ENCODE measurements at places on chromosomes 5 and 9.

DNA sequence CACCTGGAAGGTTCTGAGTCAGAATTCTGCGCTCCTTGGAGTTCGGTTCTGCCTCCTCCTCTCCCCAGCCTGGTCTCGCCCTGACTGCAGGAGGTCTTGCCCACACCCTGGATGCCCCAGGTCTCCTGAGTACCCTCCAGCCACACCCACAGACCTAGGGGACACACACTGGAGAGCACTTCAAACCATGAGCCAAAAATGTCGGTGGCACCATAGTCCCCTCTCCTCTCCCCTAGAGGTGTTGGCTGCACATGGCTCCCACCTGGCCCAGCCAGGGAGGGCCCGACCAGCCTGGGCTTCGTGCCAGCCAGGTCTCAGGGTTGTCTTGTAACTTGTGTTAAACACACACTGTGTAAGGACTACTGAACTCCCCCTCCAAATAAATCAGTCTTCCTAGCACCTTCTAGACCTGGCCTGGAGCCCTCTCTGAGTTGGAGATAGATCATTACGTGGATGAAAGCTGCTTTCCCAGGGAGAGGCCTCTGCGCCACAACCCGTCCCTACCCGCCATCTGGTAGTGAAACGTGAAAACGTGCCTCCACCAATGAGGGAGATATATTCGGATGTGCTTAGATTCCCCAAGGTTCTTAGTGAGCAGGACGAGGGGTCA lies 49.9 kb upstream of the CTSL start:
- DNase-seq: no peak

DNA sequence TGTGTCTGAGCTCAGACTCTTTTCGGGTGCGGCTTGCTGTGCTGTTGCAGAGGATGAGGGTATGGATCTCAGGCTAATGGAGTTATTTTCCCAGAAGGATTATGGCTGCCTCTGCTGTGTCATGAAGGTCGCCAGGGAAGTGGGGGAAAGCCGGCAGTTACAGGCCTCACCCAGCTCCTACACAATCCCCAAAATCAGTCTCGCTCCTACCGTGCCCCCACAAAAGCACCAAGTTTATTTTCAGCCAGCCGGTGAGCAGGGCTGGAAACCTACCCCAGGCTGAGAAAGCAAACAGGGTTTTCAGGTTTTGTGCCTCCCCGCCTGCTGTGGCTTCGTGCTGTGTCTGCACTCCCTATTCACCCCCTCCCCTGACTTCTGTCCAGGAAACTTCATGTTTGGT lies 113.3 kb downstream of the SLC24A2 start:
- no peak for DNase-seq

- DNase-seq: no peak
Measured at GRCh38 chr5:131846536-131846935, 49.7 kb upstream of the FNIP1 start.

GRCh38 chr5:160359816-160360215 lies 10.6 kb downstream of the C1QTNF2 start:
- DNase-seq: no peak

DNA sequence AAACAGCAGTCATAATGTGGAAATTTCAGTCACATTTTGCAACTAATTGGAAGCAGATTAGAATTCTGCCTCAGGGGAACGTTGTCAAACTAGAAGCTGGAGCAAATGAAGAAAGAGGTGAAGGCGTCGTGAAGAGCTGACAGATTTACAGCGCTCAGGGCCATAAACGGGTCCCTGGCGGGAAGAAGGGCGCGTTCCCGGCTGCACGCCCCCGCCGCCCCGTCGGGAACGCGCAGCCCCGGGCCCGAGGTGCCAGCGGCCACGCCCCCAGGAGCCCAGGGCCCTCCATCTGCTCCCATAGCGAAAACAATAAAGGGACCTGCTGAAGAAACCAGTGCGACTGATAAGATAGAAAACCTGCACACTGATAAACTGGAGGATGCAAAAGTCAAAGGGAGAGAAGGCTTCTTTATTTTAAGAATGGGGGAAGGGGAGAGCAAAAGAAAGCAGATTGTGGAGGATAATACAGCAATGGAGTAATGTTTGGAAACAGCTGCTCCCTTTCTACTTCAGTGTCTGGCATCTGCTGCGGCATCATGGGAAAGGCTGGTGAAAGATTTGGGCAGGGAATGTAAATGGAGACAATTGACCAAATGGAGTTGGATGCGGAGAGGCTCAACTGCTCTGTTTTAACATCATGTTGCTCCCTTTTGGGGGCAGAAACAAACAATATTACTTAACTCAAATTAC lies 11.1 kb downstream of the ZNF608 start:
- DNase-seq: no peak

- peak; percentile 60 for DNase-seq
Measured at GRCh38 chr9:127770905-127771569, 7.4 kb downstream of the SH2D3C start.

DNA sequence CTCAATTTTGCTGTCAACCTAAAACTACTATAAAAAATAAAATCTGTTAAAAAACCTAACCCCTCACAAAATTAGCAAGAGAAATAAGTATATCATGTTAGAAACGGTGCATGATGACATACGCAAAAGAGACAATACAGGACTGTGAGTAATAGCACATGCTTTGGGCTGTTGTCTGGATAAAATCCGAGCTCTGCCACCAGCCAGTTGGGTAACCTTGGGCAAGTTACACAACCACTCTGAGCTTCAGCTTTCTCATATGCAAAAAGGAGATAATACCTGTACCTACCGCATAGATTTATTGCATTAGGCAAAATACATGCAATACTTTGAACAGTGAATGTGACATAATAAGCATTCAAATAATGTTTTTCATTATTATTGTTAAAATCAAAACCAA lies 481.7 kb downstream of the TLE1 start:
- DNase-seq: no peak

- no peak for DNase-seq
Measured at GRCh38 chr5:91494447-91494996, 111.4 kb upstream of the ARRDC3 start.

DNA sequence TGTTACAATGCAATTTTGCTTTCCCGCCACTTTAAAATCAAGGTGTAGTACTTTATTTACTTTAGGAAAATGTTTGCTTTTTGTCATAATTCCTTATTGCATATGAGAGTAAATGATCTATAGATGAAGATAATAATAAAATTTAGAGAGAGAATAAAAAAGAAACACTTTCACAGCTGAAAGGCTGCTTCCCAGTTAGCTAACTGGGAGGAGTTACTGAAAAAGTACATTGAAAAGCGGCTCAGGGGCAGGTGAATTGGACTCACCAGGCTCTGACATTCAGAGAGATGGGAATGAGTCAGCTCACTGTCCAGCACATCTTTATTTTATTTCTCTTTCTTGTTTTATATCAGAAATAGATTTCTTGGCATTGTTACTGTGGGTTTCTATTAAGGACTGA lies 131.7 kb upstream of the CCDC152 start:
- no peak for DNase-seq

DNA sequence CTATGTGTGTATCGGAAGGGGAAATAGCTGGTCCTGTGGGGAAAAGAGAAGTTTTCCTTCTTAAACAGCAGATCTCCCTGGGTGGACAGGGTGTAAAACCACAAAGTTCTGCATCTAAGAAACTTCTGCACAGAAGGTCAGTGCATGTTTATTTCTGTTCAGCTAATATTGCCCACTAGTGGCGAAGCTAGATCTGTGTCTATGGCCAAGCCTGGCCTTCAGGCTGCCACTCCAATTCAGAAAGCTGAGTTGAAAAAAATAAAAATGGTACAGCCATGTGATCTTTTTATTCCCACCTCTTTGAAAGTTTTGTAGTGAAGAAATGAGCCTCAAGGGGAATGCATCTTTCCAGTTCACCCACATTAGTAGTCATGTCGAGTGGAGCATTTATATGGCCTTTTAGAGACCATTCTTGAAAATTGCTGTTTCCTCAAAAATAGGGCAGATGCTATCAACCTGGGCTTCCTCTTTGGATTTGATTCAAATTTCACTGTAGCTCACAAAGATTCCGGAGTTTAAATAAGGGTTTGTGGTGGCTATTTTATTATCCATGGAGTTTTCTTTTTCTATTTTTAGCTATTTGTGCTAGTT lies 488.0 kb downstream of the PRELID2 start:
- no peak for DNase-seq

DNA sequence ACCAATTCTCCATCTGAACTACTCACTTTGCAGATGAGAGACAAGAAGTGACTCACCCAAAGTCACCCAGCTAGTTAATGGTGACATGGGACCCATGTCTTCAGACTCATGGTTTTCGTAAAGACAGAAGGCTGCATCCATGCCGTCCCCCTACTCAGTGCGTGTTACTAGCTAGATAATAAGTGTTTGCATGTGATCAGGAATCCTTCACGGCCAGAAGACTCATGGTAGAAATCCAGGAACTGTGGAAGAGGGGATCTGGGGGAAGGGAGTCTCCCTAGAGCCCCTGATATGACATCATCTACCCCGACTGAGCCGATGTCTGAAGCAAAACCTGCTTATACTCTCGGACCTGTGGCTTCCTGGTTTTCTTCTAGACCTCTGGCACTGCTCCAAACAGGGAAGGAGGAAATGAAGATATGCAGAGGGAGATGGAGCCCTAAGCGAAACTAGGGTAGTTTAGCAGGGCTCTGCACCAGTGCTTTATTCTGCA lies 3.3 kb downstream of the RNF183 start:
- no peak for DNase-seq

- DNase-seq: no peak
Measured at GRCh38 chr5:149277801-149278200, 6.1 kb downstream of the AFAP1L1 start.

DNA sequence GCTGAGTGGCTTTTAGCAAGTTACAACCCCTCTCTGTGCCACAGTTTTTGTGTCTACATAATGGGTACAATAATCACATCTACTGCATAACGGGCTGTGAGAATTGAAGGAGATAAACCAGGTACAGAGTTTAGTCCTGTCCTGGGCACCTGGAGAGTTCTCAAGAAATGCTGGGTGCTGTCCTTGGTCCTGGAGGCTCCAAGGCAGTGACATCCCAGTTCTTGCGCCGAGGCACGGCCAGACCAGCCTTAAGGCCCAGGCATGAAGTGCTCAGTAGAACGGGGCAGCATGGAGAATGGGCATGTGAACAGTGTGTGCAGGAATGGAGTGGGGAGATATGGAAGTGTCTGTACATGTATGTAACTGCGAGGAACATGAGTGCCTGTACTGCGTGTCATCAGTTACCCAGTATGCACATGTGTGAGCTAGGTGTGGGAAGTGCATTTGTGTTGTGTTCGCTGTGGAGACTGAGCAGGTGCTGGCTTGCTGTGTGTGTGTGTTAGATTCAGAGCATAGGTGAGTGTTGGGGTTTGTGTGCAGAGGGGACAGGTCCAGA lies 6.3 kb upstream of the UNC5A start:
- DNase-seq: no peak

- DNase-seq: no peak
Measured at GRCh38 chr9:126057121-126057825, 269.4 kb upstream of the MVB12B start.

- DNase-seq: no peak
Measured at GRCh38 chr9:9557804-9558334, 1054.9 kb downstream of the PTPRD start.

DNA sequence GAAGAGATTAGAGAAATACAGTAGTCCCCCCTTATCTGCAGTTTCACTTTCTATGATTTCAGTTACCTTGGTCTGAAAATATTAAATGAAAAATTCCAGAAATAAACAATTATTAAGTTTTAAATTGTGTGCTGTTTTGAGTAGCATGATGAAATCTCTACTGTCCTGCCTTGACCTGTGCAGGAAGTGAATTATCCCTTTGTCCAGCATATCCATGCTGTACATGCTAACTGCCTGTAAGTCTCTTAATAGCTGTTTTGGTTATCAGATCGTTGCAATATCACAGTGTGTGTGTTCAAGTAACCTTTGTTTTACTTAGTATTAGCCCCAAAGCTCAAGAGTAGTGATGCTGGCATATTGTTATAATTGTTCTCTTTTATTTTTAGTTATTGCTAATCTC lies 11.2 kb upstream of the JAK2 start:
- DNase-seq: no peak

DNA sequence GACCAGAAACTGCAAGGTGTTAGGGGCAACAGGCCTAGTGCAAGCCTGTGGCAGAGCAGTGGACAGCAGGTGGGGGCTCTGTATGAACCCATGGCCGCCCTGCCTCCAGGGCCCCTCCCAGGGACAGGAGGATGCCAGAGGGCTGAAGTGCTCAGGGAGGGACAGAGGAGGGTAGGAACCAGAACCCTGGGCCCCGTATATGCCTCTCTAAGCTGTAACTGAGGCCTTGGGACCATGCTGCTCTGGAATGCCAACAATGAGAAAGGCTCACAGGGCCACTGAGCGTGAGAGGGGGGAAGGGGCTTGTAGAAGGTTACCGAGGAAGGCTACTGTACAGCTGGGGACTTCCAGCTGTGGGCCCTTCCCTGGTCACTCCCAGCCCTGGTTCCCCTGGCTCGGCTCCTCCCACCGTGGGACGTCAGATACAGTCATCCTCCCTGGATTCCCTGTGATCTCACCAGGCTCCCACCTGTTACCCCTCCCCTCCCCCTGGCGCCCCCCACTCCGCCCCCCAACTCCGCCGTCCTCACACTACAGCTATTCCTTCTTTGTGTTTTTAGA lies 21.1 kb downstream of the AQP7 start:
- DNase-seq: no peak

DNA sequence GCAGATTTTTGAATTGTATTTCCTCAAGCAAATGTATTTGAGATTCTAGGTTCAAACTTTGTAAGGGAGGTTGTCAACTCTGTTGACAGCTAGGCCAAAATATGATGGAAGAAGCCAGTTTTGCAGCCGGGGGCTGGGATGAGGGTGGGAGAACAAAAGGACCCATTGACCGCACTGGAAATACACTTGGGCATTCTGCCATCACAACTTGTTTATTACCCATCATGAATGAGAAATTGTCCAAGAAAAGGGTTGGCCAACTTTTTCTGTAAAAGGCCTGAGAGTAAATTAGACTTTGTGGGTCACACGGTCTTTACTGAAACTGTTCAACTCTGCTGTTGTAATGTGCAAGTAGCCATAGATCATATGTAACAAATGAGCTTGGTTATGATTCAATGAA lies 221.3 kb upstream of the KLF9 start:
- no peak for DNase-seq

GRCh38 chr5:65809817-65810531 lies 88.0 kb downstream of the NLN start:
- DNase-seq: no peak

DNA sequence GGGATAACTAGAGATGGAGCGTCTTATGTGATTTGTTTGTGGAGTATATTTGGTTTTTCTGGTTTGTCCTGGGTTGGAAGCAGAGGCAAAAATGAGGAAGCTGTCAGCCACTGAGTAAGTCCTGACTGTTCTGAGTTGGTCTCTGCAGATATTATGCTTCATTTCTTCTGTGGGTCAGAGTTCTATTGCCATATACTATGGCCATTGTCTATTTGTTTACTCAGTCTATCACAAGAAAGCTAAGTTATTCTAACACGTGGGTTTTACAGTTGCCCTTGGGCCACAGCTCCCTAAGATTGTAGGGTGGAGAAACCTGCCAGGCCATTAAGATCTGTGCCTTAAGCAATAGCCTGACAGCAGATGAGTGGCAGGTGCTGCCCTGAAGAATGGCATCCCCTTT lies 3.0 kb upstream of the CTSV start:
- no peak for DNase-seq

GRCh38 chr5:23763170-23763569 lies 255.8 kb downstream of the PRDM9 start:
- DNase-seq: no peak

- DNase-seq: no peak
Measured at GRCh38 chr5:138663009-138663408, 87.8 kb upstream of the HSPA9 start.

All from KG1 (cell line).